Stimulated activated CD8-positive, alpha-beta memory T cell treated with anti-CD3 and anti-CD28 coated beads, Interleukin-7, amount 100 ng/mL, for 1 hour (primary cell): ENCODE measurements at places on chromosomes 6 and 20.

DNA sequence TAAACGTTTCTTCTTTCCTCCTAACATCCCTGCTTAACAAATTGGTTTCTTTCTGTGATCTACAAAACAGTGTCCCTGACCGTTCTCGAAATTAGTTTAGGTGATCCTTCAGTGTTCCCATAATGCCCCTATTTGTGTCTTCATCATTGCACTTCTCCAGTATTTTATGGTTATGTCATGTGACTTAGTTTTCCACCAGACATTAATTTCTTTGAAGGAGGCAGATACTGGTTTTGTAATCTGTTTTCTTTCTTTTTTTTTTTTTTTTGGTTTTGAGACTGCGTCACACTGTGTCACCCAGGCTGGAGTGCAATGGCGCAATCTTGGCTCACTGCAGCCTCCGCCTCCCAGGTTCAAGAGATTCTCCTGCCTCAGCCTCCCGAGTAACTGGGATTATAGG lies 49.2 kb downstream of the FAM217A start:
- DNase-seq: no peak

DNA sequence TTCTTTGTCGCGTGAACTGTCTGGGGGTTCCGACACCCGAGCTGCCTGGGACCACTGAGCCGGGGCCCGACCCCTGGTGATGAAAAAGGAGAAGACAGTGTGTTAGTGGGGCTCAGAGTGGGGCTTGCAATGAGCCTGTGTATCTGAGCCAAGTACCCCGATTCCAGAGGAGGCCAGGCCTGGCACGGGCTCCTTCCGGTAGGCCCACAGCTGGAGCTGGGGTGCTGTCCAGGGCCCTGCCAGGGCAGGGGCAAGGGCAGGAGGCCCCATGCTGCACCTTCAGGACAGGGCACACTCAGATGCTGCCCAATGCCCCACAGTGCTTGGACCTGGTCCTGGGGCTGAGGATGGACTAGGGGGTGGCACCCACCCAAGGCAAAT lies 89.4 kb downstream of the TAF4 start:
- no peak for DNase-seq

DNA sequence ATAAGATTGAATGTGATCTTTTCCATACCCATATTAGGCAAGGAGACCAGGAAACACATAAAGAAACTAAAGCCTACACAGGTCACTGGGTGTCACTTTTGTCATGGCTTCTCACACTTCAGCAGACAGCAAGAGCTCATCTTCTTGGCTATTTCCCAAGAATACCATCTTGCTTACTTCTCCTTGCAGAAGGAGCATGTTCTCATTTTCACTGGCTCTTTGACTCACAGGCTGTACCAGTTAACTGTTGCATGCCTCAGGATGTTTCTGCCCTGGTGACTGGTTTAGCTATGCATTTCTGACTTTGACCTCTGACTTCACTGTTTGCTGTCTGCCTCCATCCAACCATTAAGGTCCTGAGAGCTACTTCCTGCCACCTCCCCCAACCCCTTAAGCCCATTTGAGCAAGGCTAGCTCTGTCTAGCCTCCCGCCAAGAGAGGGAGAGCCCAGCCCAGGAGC lies 40.3 kb upstream of the OGFRL1 start:
- no peak for DNase-seq

GRCh38 chr6:27812078-27812804 lies 100.0 kb downstream of the OR2B2 start:
- no peak for DNase-seq

DNA sequence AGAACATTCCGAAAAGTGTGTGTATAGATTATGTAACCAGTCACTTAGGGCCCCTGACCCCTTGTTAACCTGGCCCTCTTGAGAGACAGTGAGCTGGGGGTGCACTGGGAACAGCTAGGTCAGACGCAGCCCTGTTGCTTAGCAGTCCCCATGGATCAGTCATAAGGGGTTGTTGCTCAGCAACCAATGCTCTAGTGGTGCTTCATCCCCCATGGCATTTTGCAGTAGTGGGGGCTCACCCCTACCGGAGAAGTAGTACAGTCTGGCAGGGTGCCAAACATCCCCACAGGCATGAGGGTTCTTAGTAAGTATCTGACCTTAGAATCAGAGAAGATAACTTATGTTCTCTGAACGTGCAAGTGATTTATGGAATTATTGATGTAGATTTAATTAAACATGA lies 12.3 kb downstream of the PKIB start:
- no peak for DNase-seq

DNA sequence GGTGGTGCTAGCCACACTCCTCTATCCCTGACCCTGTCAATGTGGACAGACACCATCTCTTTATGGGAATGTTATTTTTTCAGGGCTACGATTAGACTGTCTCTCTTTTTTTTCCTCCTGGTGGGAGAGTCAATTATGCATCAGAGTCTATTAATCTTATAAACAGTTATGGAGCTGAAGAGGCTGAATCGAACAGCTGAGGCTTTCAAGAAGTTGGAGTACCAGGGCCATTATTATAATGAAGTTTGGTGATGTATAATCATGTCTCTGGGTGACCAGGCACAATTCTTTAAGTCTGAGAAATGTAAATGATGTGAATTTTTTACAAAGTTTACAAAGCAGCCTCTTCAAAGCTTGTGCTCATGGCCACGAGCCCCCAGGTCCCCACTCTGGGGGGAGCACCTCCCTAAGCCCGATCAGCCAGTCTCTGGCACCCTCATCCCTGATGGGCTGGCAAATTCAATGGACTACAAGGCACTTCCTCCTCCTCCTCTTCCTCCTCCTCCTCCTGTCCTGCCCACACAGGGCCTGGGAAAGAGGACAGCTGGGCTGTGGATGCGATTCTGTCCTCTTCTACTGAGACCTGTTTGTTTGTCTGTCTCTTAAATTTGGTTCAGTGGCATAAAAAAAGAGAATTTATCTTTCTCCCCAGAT lies 43.9 kb upstream of the QKI start:
- no peak for DNase-seq

DNA sequence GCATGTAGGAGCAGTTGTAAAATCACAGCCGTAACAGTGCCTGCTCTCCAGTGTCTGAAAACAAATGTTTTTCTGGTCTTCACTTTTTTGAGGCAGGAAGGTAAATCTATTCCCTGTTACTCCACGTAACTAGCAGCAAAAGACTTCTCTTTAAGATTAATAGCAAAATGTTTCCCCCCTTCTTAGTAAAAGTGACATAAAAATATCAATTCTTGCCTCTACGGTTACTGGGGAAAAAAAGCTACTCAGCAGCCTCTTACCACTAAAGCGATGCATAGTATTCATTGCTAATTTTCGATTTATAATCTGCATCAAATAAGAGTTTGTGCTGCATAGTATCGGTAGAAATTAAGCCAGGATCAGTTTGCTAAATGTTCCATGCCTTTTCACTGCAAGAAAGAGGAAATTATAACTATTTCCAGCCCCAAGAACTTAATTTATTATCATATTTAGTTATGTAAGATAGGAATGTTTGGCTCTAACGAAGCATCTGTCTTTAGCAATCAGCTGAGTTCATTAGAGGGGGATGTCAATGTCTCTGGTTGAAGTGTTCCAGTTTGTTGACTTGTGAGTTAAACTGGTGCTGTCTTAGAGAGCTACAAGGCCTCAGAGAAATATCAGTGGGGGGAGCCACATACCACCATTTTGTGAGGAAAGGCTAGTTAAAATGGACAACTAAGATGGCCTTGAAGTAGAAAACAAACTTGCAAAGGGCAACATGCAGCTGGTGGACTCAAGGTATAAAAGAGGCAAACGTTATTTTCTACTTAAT lies 617 bp upstream of the TSPYL1 start:
- no peak for DNase-seq

GRCh38 chr20:16801919-16802651 lies 53.9 kb downstream of the OTOR start:
- no peak for DNase-seq

GRCh38 chr6:960356-960755 lies 267.4 kb upstream of the EXOC2 start:
- DNase-seq: no peak

DNA sequence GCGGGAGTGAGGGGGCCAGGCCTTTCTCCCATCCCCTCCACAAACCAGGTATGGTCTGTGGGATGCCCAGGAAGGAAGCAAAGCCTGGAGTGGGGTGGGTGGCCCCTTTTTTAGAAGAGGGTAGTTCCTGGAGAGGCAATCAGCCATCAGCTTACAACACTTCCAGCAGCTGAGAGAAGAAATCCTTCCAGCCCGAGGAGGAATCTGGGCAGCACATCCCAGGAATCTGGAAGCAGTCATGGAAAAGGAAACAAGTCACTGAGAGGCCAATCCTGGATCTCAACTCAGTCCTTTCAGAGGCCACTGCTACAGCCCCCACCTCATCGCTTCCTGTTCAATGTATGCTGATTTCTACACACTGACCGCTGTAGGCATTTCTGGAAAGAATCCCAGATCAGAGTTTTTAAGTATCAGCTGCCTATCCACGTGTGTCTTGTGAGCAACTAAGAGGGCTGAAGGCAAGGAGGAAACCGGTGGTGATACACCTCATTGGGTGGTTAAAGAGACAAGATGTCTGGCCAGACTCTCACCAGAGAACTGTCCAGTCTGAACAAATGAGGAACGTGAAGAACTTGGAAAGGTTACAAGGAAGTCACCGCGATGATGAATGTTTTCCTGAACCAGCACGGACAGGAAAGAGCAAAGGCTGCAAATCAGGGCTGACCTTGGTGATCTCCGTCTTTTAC lies 92.9 kb upstream of the SHLD1 start:
- DNase-seq: no peak

DNA sequence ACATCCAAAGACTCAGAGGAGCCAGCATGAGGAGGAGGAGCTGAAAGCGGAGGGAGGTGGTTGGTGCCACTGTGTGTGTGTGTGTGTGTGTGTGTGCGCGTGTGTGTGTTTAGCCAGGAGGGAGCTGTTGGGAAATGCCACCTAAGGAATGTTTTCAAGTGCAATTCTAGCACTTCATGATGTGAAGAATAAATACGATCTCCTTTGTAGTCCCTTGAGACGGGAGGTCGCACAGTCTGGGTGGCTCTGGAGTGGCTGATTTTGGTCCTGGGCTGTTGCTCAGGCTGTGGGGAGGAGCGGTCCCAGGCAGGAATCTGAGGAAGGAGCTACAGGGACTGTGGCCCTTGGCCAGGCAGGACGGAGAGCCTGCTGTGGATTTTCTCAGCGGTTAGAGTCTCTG lies 93.7 kb downstream of the PPP1R14C start:
- DNase-seq: no peak

DNA sequence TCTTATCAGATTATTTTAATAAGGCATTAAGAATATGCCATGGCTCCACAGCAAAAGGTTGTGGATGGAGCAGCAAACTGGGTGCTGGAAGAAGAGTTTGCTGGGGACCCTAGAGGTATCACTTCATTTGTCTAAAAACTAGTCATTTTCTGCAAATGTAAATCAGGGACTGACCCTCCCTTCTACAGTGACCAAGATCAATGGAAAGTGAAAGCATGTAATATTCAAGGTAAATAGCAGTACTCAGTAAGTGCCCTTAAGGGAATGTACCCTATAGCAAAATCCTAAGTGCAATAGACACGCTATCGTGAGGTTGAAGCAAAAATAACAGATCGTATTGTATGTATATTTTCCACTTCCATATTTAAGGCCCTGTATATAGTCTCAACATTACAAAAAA lies 38.7 kb downstream of the TRDN start:
- DNase-seq: no peak

DNA sequence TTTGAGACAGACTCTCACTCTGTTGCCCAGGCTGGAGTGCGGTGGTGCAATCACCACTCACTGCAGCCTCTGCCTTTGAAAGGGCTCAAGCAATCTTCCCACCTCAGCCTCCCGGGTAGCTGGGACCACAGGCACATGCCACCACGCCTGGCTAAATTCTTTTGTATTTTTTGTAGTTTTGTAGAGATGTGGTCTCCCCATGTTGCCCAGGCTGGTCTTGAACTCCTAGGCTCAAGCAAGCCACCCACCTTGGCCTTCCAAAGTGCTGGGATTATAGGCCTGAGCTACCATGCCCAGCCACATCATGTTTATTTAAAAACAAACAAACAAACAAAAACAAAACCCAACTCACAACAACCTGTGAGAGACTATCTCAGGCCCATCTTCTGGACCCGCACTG lies 29.7 kb upstream of the APCDD1L start:
- DNase-seq: no peak

GRCh38 chr6:42313941-42314570 lies 96.4 kb upstream of the MRPS10 start:
- DNase-seq: no peak

GRCh38 chr6:130466748-130467061 lies 100.9 kb downstream of the TMEM200A start:
- DNase-seq: no peak

DNA sequence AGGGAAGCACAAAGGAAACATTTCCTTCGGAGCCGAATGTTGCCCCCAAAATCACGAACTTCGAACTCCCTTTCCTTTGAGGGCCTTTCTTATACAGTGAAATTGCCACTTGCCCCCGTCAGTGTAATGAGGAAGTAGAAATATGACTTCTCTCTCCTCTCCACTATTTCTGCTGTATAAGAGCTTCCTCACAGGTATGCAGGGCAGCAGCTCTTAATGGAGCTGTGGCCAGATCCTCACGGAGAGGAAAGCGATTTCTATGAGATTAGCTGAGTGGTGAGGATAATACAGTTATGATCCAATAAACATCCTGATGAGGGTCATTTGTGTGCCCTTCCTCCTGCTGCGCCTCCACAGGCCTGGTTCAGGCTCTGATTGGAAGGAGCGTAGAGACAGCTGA lies 10.8 kb upstream of the CPNE5 start:
- no peak for DNase-seq

GRCh38 chr6:67047996-67048395 lies 1341.0 kb upstream of the EYS start:
- DNase-seq: no peak

- no peak for DNase-seq
Observed at GRCh38 chr6:15531973-15532372, 130.9 kb downstream of the DTNBP1 start.

DNA sequence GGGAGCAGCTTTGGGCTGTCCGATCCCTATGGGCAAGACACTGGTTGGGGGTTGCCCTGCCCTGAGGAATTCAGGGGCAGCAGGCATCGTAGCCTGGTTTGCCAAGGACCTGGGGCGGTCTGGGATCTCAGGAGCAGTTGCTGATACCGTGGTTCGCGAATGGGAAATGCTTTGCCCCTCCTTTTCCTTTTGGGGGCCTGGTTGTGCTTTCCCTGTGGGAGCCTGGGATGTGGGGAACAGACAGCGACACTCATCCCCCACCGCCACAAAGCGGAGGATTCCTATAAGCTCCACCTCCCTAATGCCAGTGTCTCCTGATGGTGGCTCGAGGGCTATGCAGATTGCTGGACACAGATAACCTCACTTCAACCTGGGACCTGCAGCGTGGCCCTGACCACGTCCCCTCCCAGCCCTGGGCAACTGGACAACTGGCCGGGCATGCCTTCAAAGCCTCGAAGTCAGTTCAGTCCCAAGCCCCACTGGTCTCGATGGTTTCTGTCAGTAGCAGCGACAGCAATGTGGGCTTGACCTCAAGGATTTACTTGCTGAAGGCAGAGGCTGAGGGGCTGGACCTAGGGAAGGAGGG lies 3.3 kb downstream of the CEBPB start:
- no peak for DNase-seq

DNA sequence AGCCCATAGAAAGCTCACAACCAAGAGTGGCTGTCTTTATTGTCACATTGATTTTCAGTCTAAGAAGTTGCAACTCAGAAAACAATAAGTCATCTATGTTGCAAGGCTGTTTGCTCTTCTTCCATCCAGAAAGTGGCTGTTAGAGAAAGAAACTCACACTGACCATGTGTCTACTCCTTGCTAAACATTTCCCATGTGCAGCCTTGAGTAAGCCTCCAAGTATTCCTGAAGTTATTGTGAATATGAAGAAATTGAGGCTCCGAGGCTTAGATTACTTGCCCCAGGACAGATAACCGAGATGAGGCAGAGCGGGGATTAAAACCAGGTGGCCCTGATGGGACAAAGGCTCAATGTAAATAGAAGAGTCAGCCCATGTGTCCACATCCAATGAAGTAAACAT lies 105.0 kb downstream of the SPTLC3 start:
- DNase-seq: no peak
